Stimulated activated CD4-positive, alpha-beta T cell treated with anti-CD3 and anti-CD28 coated beads, Interleukin-15, amount 100 ng/mL, for 24 hours (primary cell): ENCODE measurements at places on chromosomes 3 and 15.

GRCh38 chr3:143674100-143674968, 173.9 kb downstream of the SLC9A9 start:
- peak; percentile 80 for DNase-seq

DNA sequence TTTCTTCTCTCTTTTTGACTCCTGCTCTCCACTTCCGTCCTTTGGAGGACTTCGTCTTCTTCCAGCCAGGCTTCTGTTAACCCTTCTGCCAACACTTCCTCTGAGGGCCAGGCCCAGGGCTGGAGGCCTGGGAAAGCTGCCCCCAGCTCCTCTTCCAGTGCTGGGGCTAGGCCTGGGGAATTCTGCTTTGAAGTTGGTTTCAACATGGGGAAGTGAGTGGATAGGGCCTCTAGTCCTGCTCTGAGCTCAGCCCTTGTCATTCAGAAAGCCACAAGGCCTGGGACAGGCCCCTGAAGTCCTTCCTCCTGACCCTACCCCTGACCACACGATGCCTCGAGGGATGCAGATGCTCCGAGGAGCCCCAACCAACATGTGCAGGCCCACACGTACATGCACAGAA, 53.9 kb upstream of the HERC1 start:
- DNase-seq, result no peak

- DNase-seq, result no peak
These were observed 70.6 kb downstream of the ASB7 start for GRCh38 chr15:100672959-100673358.

- no peak for DNase-seq
These were observed 381.2 kb downstream of the RSL24D1 start for GRCh38 chr15:54815556-54815955.

- peak; percentile 26 for DNase-seq
These were observed 37.6 kb upstream of the SLC9A9 start for GRCh38 chr3:143885780-143886427.
